ENCODE measurements at places on chromosomes 12 and 14.

GRCh38 chr14:64337888-64338615, 43.9 kb upstream of the ESR2 start:
- peak; percentile 69 for DNase-seq

DNA sequence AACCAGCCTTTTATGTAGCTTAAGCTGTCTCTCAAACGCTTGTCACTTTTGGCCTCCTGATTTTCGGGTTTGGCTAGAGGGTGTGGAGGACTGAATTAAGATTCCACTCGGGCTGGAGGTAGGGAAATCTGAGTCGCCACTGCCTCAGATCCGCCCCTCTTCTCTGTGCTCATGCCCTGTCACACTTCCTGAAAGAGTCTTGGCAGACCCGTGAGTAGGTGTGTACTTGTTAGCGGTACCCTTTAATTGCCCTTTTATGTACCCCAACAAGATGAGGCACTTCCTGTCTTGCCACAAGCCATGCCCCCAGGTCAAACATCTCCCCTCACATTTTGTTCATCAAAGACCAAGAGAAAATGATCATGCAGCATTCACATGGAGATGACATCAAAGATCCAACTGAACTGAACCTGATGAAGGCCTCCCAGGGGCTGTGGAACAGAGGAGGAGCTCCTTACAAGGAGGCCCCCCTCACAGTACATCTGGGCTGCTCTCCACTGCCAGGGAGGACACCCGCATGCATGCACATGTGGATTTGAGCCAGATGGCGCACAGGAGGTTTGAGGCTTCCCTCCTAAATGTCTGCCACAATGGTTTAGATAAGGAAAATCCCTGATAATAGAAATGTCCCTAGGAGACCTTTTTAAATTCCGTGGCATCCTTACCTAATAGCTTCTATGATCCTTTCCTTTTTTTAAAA, 86.5 kb upstream of the CDKN3 start:
- no peak for DNase-seq

DNA sequence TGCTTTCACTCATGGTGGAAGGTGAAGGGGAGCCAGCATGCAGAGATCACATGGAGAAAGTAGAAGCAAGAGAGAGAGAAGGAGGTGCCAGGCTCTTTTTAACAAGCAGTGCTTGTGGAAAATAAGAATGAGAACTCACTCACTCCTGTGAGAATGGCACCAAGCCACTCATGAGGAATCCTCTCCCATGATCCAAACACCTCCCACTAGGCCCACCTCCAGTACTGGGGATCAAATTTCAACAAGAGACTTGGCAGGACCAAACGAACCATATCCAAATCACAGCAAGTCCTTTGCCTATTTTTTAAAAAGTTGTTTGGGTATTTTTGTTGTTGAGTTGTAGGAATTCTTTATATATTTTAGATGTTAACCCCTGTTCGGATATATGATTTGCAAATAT, 245.9 kb upstream of the ARID2 start:
- DNase-seq, result no peak

DNA sequence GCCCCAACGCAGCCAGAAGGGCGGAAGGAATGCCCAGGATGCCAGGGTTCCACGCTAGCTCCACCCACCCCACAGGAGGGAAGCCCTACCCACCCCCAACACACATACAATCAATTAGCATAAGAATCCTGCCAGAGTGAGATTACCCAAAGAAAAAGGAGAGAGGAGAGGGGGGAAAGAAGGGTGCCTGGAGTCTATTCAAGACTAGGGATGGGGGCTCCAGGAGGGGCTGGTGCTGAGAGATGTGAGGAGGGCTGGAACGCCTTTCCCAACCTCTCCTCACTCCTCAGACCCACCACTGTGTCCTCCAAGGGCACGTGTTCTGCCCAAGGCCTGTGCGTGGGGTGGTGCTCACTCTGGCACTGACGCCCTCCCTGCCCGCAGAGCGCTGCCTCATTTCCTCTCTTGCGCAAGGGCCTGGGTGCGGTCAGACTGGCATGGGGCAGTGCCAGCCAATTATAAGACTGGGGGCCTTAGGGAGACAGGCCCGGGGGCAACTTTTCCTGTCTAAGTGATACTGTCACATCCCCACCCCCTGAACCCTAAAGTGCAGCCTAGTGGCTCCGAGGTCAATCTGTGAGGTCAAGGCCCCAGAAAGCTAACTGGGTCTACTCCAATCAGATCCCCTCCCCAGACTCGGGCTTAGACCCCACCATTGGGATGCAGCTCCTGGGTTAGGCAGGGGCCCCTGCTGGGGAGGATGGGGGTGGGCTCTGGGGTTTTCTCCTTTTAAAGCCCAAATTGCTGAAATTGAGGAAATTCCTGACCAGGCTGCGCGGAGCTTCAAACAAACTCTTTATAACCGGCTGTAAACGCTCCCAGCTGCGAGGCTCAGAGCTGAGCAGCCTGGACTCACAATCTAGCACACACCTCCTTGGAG, 10.2 kb upstream of the ITGB7 start:
- no peak for DNase-seq

- no peak for DNase-seq
Observed at GRCh38 chr12:101763246-101763931, 24.1 kb upstream of the SYCP3 start.

GRCh38 chr14:51676549-51676948, 24.8 kb downstream of the FRMD6 start:
- no peak for DNase-seq

DNA sequence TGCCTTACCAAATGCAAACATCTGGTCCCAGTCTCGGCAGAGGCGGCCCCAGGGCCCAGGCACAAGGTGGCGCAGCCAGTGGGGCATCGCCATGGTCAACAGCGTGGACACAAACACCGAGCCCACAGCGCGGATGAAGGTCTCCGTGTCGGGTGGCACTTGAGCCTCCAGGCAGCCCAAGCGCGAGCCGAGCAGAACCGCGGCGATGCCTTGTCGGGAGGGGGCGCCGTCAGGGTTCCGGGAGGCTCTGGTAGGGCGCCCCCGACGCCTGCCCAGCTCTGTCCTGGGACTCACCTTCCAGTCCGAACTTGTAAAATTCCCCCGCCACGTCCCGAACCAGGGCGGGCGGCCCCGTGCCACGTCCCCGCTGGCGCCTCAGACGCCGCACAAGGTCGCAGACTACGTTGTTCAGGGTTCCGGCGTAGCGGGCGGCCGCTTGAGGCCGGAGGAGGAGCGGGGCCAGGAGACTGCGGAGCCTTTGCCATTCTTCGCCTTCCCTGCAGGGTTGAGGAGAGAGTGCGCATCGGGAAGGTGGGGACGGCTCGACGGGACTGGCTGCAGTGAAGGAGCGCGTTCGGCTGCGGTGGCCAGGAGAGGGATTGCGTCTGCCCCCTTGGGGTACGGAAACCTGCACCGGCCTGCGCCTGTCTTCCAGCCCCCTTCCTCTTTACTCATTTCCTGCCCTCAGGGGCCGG, 1.7 kb downstream of the CYP27B1 start:
- peak; percentile 44 for DNase-seq

DNA sequence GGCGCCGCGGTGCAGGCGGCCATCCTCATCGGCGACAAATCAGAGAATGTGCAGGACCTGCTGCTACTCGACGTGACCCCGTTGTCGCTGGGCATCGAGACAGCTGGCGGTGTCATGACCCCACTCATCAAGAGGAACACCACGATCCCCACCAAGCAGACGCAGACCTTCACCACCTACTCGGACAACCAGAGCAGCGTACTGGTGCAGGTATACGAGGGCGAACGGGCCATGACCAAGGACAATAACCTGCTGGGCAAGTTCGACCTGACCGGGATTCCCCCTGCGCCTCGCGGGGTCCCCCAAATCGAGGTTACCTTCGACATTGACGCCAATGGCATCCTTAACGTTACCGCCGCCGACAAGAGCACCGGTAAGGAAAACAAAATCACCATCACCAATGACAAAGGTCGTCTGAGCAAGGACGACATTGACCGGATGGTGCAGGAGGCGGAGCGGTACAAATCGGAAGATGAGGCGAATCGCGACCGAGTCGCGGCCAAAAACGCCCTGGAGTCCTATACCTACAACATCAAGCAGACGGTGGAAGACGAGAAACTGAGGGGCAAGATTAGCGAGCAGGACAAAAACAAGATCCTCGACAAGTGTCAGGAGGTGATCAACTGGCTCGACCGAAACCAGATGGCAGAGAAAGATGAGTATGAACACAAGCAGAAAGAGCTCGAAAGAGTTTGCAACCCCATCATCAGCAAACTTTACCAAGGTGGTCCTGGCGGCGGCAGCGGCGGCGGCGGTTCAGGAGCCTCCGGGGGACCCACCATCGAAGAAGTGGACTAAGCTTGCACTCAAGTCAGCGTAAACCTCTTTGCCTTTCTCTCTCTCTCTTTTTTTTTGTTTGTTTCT, 1.7 kb downstream of the HSPA2 start:
- no peak for DNase-seq

DNA sequence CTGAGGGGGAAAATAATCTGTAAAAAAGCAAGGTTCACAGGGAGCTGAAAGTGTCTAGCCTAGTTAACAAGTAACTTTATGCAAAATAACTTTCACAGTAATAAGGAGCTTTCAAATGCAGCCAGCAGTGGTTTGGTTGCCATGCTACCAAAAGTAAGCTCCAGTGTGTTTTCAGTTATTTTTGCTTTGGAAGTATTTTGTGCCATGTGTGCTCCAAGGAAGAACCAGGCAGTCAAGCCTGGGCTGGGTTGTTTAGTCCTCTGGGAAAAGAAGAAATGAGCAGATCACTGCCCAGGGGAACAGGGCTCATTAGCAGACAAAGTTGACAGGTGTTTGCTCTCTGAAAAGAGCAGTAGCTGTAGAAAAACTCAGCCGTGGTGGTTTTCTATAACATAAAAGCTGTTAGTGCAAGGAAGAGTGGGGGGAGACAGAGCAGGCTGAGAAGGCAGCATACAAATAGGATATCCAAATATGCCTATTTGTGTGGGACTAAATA, 92.8 kb upstream of the TMTC2 start:
- no peak for DNase-seq

- DNase-seq, result peak; percentile 96
Observed at GRCh38 chr12:26691234-26691970, 141.6 kb downstream of the ITPR2 start.

DNA sequence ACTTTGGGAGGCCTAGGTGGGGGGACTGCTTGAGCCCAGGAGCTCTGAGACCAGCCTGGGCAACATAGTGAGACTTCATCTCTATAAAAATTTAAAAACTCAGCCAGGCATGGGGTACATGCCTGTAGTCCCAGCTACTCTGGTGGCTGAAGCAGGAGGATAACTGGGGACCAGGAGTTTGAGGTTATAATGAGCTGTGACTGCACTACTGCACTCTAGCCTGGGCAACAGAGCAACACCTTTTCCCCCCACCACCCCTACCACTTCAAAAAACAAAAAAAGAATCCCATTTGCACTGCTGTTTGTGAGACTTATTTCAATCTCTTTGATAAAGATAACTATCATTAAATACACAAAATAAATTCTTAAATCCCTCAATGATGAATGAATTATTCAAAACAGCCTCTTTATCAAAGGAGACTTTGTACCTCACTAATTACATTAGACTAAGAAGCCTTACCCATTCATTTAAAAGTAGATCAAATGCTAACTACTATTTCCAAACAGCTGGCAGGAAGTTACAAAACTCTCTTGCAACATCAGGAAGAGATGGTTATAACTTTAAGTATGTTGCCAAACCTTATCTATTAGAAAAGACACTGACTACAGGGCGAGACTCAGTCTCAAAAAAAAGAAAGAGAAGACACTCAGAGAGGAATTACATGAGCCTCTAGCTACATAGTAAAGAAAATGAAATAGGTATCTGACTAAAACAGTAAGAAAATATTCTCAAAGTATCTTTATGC, 14.7 kb downstream of the BLTP3B start:
- peak; percentile 21 for DNase-seq

GRCh38 chr12:51884676-51885229, 3.1 kb upstream of the ANKRD33 start:
- DNase-seq, result peak; percentile 59

- no peak for DNase-seq
Observed at GRCh38 chr12:46773586-46774321, 52.0 kb downstream of the SLC38A4 start.

DNA sequence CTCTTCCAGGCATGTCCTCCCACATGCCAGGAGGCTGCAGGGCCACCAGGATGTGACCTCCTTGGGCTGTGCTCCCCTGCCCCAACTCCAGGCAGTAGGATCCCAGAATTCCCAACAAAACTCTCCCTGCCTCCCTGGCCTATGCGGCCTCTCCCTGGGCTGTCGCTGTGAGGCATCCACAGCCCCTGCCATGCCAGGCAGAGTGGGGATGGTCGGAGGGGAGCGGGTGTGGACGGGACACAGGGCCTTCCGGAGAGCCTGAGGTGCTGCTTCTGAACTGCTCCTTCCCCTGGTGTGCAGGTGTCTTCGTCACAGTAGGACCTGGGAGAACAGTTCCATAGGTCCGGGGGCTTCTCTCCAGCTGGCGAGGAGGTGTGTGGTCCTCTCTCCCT, 18.3 kb downstream of the GPR132 start:
- no peak for DNase-seq

Measured in endothelial cell of umbilical vein (primary cell).